ENCODE measurements at places on chromosomes 1 and 21. TPM values are rescaled to one million over a fixed set of nuclear protein-coding genes. Genes with fewer than 3 reads are reported as not detected.

GRCh38 chr1:66478116-66478515, 55.8 kb upstream of the SGIP1 start:
- no peak overlapping the region for H3K4me3 ChIP-seq
- no peaks in the 10 kb centered on the region for H3K27me3 ChIP-seq
- H3K4me1 ChIP-seq = no peaks in the 10 kb centered on the region

DNA sequence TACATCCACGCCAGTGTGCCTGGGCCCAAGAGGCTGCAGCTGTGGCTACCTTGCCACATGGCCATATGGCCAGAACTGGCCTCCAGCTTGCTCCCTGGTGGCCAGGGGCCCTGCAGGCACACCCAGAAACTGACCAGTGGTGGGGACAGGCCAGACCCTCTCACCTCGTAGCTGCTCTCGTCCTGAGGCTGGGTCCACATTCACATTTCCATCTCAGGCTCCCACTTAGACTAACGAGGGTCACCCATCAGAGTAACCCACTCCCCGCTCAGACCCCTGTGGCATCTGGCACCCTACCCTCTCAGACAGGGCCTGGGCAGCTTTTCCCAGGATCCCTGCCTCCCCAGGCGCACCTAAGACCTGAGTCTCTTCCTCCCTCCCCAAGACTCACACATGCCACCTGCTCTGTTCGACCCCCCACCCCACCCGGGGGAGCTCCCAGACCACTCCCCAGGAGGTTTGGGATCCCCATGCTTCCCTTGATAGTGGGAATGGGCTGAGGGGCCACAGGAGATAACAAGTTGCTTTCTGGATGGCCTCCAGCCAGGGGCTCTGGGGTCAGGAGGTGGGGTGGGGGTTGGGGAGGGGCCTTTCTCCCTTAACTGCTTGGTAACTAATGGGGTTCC, 21.3 kb upstream of the RNU1-4 start:
- no peak overlapping the region for H3K27ac ChIP-seq
- DNase-seq = no peak
- no peaks in the 10 kb centered on the region for H3K36me3 ChIP-seq
- no peaks in the 10 kb centered on the region for H3K4me1 ChIP-seq
- H3K27me3 ChIP-seq = no peaks in the 10 kb centered on the region
- H3K4me3 ChIP-seq = no peak overlapping the region

GRCh38 chr1:188224263-188224662, 1395.5 kb downstream of the PLA2G4A start:
- H3K4me1 ChIP-seq = no peaks in the 10 kb centered on the region
- H3K27ac ChIP-seq = no peak overlapping the region
- no peak overlapping the region for H3K4me3 ChIP-seq
- no peaks in the 10 kb centered on the region for H3K36me3 ChIP-seq

DNA sequence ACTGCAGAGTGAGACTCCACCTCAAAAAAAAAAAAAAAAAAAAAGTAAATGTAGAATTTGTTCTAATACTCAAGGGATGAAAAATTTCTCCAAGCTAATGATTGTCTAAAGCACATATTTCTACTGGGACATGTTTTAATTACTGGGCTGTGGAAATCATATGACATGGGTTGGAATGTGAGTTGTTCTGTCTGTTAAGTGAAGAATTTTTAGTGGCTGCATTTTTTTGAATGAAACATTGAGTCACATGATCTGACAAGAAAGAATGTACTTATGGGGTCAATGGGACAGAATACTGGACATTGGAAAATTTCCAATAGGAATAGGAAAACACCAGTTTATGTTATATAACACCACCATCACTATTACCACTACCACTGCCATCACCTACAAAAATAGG, 123.8 kb upstream of the IVNS1ABP start:
- H3K27ac ChIP-seq = no peak overlapping the region
- no peaks in the 10 kb centered on the region for H3K27me3 ChIP-seq
- H3K4me3 ChIP-seq = no peak overlapping the region
- no peaks in the 10 kb centered on the region for H3K4me1 ChIP-seq

DNA sequence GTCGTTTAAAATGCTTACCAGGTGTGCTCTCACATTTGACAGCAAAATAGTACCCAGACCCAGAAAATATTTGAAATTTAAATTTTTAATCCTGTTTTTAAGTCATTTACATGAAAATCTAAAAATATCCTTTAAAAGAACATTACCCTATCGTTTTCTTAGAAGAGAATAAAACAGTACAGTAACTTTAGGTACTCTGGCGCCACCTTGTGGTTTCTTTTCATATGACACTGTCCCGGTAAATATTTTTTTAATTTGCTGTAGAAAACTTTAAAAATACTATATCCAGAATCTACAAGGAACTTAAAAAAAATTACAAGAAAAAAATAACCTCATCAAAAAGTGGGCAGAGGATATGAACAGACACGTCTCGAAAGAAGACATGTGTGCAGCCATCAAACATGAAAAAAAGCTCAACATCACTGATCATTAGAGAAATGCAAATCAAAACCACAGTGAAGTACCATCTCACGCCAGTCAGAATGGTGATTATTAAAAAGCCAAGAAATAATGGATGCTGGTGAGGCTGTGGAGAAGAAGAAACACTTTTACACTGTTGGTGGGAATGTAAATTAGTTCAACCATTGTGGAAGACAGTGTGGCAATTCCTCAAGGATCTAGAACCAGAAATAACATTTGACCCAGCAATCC, 129.2 kb downstream of the RGS21 start:
- H3K27ac ChIP-seq = no peak overlapping the region
- H3K4me3 ChIP-seq = peak overlapping the region; percentile 35
- no peaks in the 10 kb centered on the region for H3K36me3 ChIP-seq
- H3K27me3 ChIP-seq = no peaks in the 10 kb centered on the region
- DNase-seq = peak; percentile 69

DNA sequence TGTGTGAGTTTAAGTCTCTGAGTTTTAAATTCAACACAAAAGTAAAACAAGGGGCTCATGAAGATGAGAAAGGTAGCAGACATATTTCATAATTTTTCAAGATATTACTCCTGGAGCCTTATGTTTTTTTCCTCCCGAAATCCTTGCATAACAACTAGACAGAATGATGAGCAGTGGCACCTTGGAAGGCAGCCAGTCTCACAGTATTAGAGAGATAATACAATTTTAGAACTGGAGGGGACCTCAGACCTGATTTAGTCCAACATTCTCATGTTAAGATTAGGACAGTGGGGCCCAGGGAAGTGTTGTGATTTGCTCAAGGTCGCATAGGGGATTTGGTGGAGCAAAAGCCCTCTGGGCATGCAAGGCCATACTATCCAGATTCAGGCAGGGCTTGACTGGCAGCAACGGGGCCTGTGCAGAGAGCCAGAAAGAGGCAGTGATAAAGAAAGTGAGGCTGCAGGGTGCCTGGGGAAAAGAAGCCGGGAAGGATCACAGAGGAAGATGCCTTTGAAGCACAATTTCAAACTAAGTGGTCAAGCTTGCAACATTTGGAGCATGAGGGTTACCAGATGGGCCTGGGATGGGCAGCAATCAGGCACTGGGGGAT, 31.4 kb upstream of the BCL9 start:
- DNase-seq = no peak
- no peaks in the 10 kb centered on the region for H3K36me3 ChIP-seq
- no peaks in the 10 kb centered on the region for H3K4me1 ChIP-seq
- no peak overlapping the region for H3K27ac ChIP-seq

DNA sequence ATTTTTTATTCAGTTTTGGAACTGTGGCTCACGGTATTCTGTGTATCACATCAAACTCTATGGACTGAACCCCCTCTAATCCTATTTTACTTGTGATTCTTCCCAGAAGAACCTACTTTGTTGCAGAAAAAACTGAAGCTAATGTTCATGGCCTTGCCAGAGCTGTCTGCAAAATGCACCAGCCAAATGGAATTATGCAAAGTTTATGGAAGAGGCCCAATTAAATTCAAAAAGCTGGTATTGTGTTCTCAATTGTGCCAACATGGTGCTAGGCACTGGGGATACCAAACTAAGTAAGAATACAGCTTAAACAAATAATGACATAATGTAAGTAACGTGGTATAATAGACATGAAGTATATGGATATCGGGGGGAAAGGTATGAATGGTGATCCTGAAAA, 273.8 kb upstream of the DUSP10 start:
- H3K36me3 ChIP-seq = no peaks in the 10 kb centered on the region
- no peak overlapping the region for H3K27ac ChIP-seq
- H3K4me3 ChIP-seq = no peak overlapping the region

DNA sequence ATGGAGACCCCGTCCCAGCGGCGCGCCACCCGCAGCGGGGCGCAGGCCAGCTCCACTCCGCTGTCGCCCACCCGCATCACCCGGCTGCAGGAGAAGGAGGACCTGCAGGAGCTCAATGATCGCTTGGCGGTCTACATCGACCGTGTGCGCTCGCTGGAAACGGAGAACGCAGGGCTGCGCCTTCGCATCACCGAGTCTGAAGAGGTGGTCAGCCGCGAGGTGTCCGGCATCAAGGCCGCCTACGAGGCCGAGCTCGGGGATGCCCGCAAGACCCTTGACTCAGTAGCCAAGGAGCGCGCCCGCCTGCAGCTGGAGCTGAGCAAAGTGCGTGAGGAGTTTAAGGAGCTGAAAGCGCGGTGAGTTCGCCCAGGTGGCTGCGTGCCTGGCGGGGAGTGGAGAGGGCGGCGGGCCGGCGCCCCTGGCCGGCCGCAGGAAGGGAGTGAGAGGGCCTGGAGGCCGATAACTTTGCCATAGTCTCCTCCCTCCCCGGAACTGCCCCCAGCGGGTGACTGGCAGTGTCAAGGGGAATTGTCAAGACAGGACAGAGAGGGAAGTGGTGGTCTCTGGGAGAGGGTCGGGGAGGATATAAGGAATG, 505 bp downstream of the LMNA start:
- no peak for DNase-seq
- H3K4me3 ChIP-seq = peak overlapping the region; percentile 93
- H3K27ac ChIP-seq = peak overlapping the region; percentile 97
- H3K27me3 ChIP-seq = no peaks in the 10 kb centered on the region
- H3K4me1 ChIP-seq = peaks cover 13% of the 10 kb centered on the region

The IFNAR1 gene
- 25.9 TPM for total RNA-seq

- no peak overlapping the region for H3K4me3 ChIP-seq
- H3K27ac ChIP-seq = no peak overlapping the region
- no peaks in the 10 kb centered on the region for H3K36me3 ChIP-seq
- no peak for DNase-seq
- H3K4me1 ChIP-seq = no peaks in the 10 kb centered on the region
Measured at GRCh38 chr1:215900684-215901083, 333.6 kb downstream of the KCTD3 start.

- H3K27me3 ChIP-seq = peaks cover 3% of the 10 kb centered on the region
- peak within 1 kb of the TSS; percentile 79 for H3K27ac ChIP-seq
- H3K4me3 ChIP-seq = peak within 1 kb of the TSS; percentile 67
- H3K4me1 ChIP-seq = peaks cover 22% of the 10 kb centered on the region
- no peaks in the 10 kb centered on the region for H3K36me3 ChIP-seq
- peak; percentile 31 for DNase-seq
Measured at GRCh38 chr1:923131-923990, at the start of gene SAMD11. SAMD11 (plus strand) TSS chr1:923923; CDS start chr1:924432, 509 bp downstream.

- no peak for DNase-seq
- H3K4me3 ChIP-seq = peak overlapping the region; percentile 79
- no peaks in the 10 kb centered on the region for H3K36me3 ChIP-seq
Measured at GRCh38 chr1:110607536-110608230, 1.5 kb upstream of the KCNA2 start.

- no peak overlapping the region for H3K27ac ChIP-seq
- H3K27me3 ChIP-seq = no peaks in the 10 kb centered on the region
- no peak overlapping the region for H3K4me3 ChIP-seq
- no peaks in the 10 kb centered on the region for H3K36me3 ChIP-seq
Measured at GRCh38 chr21:14306126-14306907, 76.6 kb downstream of the HSPA13 start.

GRCh38 chr1:4119516-4120220, 219.6 kb upstream of the C1orf174 start:
- no peaks in the 10 kb centered on the region for H3K36me3 ChIP-seq
- H3K27me3 ChIP-seq = no peaks in the 10 kb centered on the region
- no peak overlapping the region for H3K4me3 ChIP-seq

GRCh38 chr1:96845464-96845863, 123.9 kb downstream of the PTBP2 start:
- H3K4me1 ChIP-seq = no peaks in the 10 kb centered on the region
- no peak overlapping the region for H3K27ac ChIP-seq
- H3K27me3 ChIP-seq = no peaks in the 10 kb centered on the region
- H3K36me3 ChIP-seq = no peaks in the 10 kb centered on the region
- no peak for DNase-seq

The CD55 gene
- 73.1 TPM for total RNA-seq

DNA sequence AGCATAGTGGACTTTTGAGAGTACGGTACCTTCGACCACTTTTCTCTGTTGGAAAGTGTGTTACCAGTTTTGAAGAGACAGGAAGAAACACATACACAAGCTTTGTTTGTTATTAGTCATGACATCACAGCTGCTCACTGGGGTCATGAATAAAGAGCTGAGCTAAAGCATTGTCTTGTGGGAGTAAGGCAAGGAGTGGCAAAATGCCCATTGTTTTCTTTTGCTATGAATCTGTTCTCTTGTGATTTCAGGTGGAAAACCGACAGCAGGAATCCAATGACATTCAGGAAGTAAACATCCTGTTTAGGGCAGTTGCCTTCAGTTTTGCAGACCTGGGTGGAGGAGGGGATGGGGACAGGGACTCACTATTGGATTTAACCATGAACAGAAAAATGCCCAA, 66.2 kb downstream of the RGL1 start:
- no peaks in the 10 kb centered on the region for H3K27me3 ChIP-seq
- H3K36me3 ChIP-seq = no peaks in the 10 kb centered on the region
- no peak overlapping the region for H3K4me3 ChIP-seq
- H3K4me1 ChIP-seq = peaks cover 10% of the 10 kb centered on the region
- DNase-seq = no peak
- H3K27ac ChIP-seq = peak overlapping the region; percentile 57

- no peak for DNase-seq
- H3K27me3 ChIP-seq = no peaks in the 10 kb centered on the region
- no peak overlapping the region for H3K4me3 ChIP-seq
- H3K36me3 ChIP-seq = no peaks in the 10 kb centered on the region
Measured at GRCh38 chr1:209749670-209750323, 6.1 kb upstream of the TRAF3IP3 start.

- no peaks in the 10 kb centered on the region for H3K4me1 ChIP-seq
- peaks cover 15% of the 10 kb centered on the region for H3K36me3 ChIP-seq
- no peak overlapping the region for H3K27ac ChIP-seq
- no peak overlapping the region for H3K4me3 ChIP-seq
- DNase-seq = no peak
- no peaks in the 10 kb centered on the region for H3K27me3 ChIP-seq
Measured at GRCh38 chr1:46639547-46639946, 22.9 kb upstream of the MOB3C start.

- peaks cover 30% of the 10 kb centered on the region for H3K36me3 ChIP-seq
- H3K4me1 ChIP-seq = peaks cover 26% of the 10 kb centered on the region
- H3K27me3 ChIP-seq = no peaks in the 10 kb centered on the region
- H3K27ac ChIP-seq = peak overlapping the region; percentile 91
Measured at GRCh38 chr1:11790101-11790879, 15.5 kb downstream of the MTHFR start.

- H3K27ac ChIP-seq = no peak overlapping the region
- H3K36me3 ChIP-seq = peaks cover 17% of the 10 kb centered on the region
- no peaks in the 10 kb centered on the region for H3K27me3 ChIP-seq
- H3K4me3 ChIP-seq = no peak overlapping the region
Measured at GRCh38 chr1:226995365-226996332, 55.6 kb downstream of the COQ8A start.

- DNase-seq = no peak
- no peaks in the 10 kb centered on the region for H3K36me3 ChIP-seq
- H3K27ac ChIP-seq = no peak overlapping the region
- no peaks in the 10 kb centered on the region for H3K27me3 ChIP-seq
- no peak overlapping the region for H3K4me3 ChIP-seq
Measured at GRCh38 chr1:86388777-86389176, 7.3 kb downstream of the ODF2L start.

Measured in ascending aorta (tissue), 2 donors.